NB4 (cell line): ENCODE measurements at places on chromosomes 12 and 14.
A peak's percentile ranks its signal among the peaks of the same experiment; 100 is the strongest.

- no peak for DNase-seq
Measured at GRCh38 chr12:69589082-69589481, 3.8 kb downstream of the CCT2 start.

DNA sequence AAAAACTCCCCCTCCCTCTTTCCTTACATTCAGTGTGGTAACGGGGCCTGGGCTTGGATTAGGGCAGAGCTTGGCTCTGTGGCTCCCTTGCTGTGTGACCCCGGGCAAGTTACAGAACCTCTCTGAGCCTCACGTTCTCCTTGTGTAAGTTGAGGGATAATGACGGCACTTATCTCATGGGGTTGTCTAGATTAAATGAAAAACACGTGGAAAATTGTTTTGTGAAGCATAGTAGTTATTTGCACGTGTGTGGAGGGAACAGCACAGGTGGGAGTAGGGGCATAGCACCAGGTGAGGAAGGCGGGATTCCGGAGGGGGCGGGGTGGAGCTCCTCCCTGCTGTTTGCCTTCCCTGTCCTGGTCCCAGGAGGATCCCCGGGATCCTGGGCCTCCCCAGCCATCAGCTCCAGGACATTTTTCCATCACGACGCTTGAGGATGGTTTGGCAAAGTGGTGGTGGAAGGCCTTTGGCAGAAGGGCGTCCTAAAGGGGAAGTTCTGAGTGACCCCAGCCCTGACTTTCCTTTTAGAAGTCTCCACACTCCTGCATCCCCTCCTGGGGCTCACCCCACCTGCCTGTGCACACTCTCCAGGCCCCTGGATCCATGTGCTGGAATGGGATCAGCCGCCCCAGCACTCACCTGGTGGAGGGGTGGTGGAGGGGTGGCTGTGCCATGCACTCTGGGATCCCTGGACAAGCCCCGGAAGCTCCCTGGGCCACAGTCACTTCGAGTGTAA, 22.7 kb downstream of the LRTM2 start:
- peak; percentile 45 for DNase-seq

GRCh38 chr12:90234472-90234871, 525.8 kb upstream of the ATP2B1 start:
- DNase-seq = no peak

DNA sequence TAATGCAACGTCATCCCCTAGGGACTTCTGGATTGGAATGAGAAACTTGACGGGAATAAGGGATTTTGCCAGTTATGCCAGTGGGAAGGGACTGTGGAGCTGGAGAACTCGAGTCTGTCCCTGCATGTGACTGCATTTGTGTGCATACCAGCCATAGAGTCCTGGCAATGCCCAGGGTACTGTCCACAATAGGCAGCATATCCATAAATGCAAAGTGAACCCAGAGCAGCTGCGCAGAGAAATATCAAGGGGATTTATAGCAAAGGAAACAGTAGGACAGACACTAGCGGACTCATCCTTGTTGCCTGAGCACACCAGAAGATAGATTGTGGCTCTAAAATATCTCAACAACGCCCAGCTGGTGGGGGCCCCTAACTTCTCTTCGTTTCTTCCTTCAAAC, 247.1 kb upstream of the SRRM4 start:
- DNase-seq = no peak

- no peak for DNase-seq
Measured at GRCh38 chr14:76336876-76337275, 39.1 kb upstream of the ESRRB start.

- peak; percentile 62 for DNase-seq
Measured at GRCh38 chr12:108856428-108857157, 790 bp downstream of the SSH1 start.
